ENCODE measurements at places on chromosomes 4 and X.

DNA sequence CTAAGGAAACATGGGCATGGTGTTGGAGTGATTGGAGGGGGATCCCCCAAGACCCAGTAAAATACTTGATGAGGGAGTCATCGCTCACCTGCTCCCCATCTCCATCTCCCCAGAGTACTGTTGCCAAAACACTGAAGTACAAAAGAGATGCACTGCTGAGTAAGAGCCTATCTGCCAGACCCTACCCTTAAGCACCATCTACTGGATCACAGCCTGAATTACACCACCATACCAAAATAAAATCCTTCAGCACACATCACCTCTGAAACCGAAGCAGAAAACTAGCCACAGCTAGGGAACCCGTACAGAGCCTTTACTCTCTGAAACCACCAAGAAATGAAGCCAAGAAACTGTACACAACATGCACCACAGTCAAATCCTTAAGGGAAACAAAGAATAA is 466.3 kb upstream of the ACTRT1 start:
- no peak for DNase-seq

DNA sequence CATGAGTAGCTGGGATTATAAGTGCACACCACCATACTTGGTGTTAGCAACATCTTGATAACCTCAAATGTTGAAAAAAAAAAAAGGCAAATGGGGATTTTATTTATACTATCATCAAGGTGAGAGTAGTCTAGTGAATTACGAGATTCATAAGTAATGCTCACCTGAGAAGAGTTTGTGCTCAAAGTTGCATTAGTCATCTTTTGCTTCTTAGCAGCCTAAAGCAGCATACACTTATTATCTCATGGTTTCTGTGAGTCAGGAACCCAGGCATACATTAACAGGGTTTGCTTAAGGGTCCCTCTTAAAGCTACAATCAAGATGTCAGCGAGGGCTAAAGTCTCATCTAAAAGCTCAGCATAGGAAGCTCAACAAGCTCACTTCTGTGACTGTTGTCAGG is 8.2 kb upstream of the EXOSC9 start:
- DNase-seq = no peak

GRCh38 chrX:107823456-107823855 is 2.2 kb upstream of the MID2 start:
- DNase-seq = no peak

- no peak for DNase-seq
Observed at GRCh38 chr4:573122-573892, 2.8 kb downstream of the TMEM271 start.

GRCh38 chrX:102765217-102765616 is 44.7 kb downstream of the GPRASP3 start:
- no peak for DNase-seq

GRCh38 chr4:170805352-170805751 is 715.6 kb upstream of the AADAT start:
- no peak for DNase-seq

GRCh38 chr4:40247350-40247749 is 50.5 kb downstream of the RHOH start:
- no peak for DNase-seq

DNA sequence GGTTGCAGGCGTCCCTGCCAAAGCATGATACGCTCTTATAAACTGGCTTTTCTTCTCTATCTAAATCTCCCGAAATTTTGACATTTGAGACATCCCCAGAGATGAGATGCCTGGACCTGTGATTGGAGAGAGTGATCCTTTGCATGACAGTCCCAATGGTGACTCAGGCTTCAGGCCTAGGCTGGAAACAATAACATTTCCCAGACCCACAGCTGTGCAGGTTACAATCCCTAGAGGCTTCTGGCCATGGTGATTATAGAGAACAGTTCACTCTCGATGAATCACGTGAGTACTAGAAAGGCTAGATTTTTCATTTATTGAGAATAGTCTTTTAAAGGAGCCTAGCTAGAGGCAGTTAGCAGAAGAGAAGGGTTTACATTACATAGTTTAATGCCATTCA is 75.9 kb downstream of the SPATA18 start:
- DNase-seq = no peak

- DNase-seq = no peak
Observed at GRCh38 chr4:70948665-70949260, 44.7 kb upstream of the DCK start.

DNA sequence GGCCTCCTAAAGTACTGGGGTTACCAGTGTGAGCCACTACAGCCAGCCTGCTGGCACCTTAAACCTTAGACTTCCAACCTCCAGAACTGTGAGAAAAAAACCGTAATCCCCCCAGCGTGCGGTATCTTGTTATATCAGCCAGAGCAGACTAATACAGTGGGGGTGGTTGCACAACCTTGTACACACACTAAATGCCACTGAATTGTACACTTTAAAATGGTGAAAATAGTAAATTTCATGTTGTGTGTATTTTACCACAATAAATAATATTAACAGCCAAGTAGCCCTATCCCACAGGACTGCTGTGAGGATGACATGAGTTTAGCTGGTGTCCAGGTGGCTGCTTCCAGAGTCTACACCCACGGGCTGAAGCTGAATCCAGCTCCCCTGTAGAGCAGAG is 38.8 kb downstream of the ZBTB49 start:
- no peak for DNase-seq

DNA sequence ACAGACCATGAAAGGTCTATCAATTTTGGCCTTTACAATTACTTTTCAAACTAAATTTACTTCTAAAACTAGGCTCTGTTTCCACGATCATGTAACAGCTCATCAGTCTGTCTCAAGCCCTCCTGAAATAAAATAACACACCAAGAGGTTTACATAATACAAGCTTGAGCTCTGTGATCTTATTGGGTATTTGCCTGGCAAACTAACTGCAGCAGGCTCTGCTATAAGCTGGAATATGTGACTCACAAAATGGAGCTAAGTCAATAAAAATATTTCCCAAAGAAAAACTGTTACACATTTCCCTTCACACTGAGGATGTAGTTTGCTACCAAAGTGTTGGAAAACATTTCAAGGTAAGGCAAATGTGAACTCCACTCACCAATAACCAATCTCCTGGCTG is 94.7 kb upstream of the GPM6B start:
- DNase-seq = no peak

DNA sequence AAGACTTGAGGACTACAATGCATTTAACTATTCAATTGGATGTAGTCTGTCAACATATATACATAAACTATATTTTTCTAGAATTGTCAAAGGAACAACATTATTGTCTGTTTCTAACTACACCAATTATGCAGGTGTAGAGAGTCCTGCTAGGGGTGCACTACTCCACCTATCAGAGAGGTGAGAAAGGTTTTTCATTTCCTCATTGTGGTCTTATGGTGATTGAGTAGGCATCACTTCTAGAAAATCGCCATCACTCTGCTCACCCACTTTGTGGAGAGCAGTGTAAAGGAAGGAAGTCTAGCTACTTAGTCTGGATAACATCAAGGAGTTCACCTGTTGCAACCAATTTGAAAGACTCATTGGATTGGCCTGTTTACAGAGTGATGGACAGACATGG is 4.4 kb upstream of the ADH1C start:
- DNase-seq = no peak

- DNase-seq = no peak
Observed at GRCh38 chr4:181670506-181670905, 572.7 kb upstream of the TENM3 start.

GRCh38 chr4:151356510-151356909 is 31.1 kb upstream of the SH3D19 start:
- DNase-seq = no peak

GRCh38 chr4:127829014-127829413 is 46.9 kb downstream of the HSPA4L start:
- peak; percentile 62 for DNase-seq

DNA sequence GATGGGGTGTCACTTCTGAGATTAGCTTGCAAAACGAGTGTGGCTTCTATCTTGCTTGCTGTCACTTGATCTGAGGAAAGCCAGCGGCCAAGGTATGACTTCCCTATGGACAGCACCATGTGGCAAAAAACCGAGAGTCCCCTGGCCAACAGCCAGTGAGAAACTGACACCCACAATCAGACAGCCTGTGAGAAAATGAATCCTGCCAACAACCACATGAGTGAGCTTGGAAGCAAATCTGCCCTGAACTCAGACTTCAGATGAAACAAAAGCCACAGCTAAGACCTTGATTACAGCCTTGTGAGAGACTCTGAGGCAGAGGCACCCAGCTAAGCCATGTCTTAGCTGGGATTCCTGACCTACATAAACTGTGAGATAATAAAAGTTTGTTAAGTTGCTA is 45.5 kb downstream of the PPP1R2C start:
- DNase-seq = no peak

DNA sequence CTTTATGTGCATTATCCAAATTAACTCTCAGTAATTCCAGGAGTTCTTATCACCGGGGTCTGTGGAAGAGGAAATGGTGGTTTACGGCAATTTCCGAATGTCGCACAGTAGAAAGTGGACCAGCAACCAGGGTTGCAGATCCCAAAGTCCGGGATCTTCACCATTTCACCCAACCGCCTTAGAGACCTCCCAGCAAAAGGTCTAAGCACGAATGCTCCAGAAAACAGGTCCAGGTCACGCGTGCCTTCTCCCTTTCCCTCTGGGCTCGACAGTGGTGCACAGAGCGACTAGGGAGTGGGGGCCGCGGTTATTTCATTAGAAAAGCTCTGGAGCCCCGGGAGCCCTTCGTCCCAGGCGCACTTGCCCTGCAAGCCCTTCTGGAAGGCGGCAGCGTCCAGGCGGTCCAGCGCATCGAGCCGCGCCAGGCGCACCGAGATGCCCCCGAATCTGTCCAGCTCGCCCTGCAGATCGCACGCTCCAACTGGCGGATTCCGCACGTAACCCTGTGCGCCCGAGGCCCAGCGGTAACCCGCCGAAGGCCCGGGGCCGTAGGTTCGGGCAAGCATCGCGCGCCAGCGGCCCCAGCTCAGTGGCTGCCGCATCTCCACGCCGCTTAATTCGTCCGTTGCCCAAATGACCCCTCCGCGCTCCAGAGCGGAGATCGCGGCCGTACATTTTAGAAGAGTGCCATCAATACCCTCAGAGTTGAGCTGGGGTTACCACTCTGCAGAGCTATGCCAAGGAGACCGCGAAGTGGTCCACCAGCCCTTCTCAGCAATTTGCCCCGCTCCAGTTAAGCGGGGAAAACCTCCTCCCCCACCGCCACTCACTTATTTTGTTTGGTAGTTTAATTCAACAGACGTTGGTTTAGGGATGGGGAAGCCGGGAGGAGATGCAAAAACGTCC is at the start of gene NUDT6:
Gene NUDT6, minus strand, starts transcription at position 627 of the 906 bp plus-strand sequence. Its CDS starts 25 bp downstream, at position 602.
- DNase-seq = peak; percentile 24

DNA sequence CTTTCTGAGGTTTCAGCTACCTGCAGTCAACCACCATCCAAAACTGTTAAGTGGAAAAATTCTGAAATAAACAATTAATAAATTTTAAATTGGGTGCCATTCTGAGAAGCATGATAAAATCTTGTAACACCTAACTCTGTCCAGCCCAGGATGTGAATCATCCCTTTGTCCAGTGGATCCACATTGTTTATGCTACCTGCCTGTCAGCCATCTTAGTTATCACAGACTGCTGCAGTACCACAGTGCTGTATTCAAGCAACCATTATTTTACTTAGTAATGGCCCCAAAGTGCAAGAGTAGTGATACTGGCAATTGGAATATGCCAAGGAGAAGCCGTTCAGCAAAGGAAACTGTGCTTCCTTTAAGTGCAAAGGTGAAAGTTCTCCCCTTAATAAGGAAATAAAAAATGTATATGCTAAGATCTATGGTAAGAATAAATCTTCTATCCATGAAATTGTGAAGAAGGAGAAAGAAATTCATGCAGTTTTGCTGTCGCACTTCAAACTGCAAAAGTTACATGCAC is 20.6 kb downstream of the CAMK2D start:
- no peak for DNase-seq

- DNase-seq = no peak
Observed at GRCh38 chr4:20311856-20312255, 60.2 kb downstream of the SLIT2 start.

Data from GM12864 (cell line).